Hair follicular keratinocyte (primary cell): ENCODE measurements at places on chromosomes 5 and 9. TPM values are rescaled to one million over a fixed set of nuclear protein-coding genes. Genes with fewer than 3 reads are reported as not detected.

Gene FBXO4
- total RNA-seq, result 12.3 and 12.7 TPM in 2 replicates

Gene PLAC8L1
- total RNA-seq, result 0.23 TPM in 1 of 2 replicates, not detected in the other

Gene SPATA31C1
- not detected in 2 replicates for total RNA-seq

Gene TRAF1
- 0.38 and 1.4 TPM in 2 replicates for total RNA-seq

Gene ADAMTS6
- total RNA-seq, result 22.0 and 24.4 TPM in 2 replicates

Gene EQTN
- total RNA-seq, result 0.23 TPM in 1 of 2 replicates, not detected in the other

Gene PCDHGB3
- 0.31 and 0.46 TPM in 2 replicates for total RNA-seq

Gene CDX1
- not detected in 2 replicates for total RNA-seq

Gene INSL4
- not detected in 2 replicates for total RNA-seq

Gene ZNF483
- total RNA-seq, result 1.2 and 2.2 TPM in 2 replicates

Gene LAMC3
- 0.08 and 1.8 TPM in 2 replicates for total RNA-seq

Gene PCDHB6
- not detected in 2 replicates for total RNA-seq

Gene IL13
- total RNA-seq, result not detected in 2 replicates

Gene SH3TC2
- 6.8 and 12.1 TPM in 2 replicates for total RNA-seq
